ENCODE measurements at places on chromosomes 16 and 17. TPM values are rescaled to one million over a fixed set of nuclear protein-coding genes. Genes with fewer than 3 reads are reported as not detected.

Gene MARVELD3
- total RNA-seq: 0.08 TPM

Gene CD300LG
- not detected for total RNA-seq

Gene ADAMTS18
- not detected for total RNA-seq

Gene TNP2
- not detected for total RNA-seq

Gene ULK2
- total RNA-seq: 6.5 TPM

Gene CCL4
- total RNA-seq: not detected

Gene PAGR1
- 19.8 TPM for total RNA-seq

Gene MYH3
- 0.71 TPM for total RNA-seq

Gene ABCC3
- total RNA-seq: not detected

Gene FOXN1
- total RNA-seq: not detected

Gene RNF112
- total RNA-seq: not detected
